ENCODE measurements at places on chromosomes 6 and 20.

DNA sequence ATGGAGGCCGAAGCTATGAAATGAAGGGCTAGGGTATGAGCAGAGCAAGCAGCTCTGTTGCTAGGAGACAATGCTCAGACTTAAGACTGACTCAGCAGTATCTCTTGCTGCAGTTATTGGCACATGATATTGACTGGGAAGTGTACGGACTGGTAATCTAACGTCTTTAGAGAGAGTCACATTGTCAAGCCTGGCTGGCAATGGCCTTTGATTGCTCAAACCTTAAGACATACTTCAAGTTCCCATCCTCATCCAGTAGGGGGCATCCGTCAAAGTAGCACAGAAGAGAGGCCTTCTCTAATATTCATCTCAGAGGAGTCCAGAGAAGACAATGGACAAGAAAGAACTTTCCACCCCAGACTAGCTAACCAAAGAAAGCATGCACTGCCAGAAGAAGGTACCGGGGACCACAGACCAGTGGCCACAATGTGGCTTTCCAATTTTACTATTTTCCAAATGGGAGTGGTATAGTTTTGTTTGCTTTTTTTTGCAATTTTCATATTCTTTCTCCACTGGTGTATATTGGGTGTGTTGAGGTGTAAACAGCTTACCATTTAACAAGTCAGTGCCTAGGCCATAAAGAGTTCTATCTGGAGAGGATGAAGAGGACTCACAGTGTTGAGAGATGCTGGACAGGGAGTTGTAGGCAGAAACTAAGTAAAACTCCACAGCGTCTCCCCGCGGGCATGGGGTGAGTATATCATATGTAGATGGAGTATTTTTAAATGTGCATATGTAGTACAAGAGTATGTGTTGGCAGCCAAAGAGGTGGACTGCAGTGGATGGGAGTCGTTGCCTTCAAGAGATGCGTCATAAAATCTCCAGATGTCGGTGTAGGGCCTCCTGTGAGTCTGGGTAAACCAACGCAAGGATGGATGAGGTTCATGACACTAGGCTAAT lies 36.7 kb downstream of the LRFN2 start:
- DNase-seq = peak; percentile 51

GRCh38 chr6:68649669-68650068 lies 14.6 kb downstream of the ADGRB3 start:
- no peak for DNase-seq

GRCh38 chr6:152734630-152735029 lies 16.0 kb upstream of the VIP start:
- DNase-seq = no peak

- no peak for DNase-seq
Measured at GRCh38 chr6:36913082-36913481, 27.3 kb downstream of the C6orf89 start.

- no peak for DNase-seq
Measured at GRCh38 chr6:43927532-43928210, 157.7 kb downstream of the VEGFA start.

DNA sequence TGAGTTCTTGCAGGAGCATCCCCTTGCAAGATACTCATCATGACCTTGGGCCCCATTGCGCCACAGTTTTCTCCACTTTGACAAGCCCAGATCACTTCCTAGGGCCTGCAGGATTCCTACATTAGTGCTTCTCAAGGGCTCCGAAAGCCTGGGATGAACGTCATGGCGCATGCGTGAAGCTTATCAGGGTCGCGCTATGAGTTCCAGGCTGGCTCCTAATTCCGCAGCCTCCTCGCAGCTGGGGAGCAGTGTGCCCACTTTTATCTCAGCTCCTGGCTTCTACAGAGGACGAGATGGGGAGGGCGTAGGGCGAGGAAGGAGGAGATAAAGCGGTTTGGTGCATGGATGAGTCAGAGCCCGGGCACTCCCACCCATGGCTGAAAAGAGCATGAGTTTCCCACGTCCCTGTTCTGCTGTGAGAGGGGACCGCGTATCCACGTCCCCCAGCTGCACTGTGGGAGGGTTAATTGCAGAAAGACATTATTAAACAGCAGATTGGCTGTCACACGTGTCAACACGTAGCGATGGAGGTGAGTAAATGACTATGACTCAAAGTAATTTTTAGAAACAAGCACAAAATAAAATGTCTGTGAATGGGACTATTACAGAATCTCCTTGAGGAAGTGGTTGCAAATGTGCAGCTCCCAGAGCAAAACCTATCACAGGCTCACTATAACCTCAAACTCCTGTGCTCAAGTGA lies 72.9 kb upstream of the DSP start:
- DNase-seq = peak; percentile 95

DNA sequence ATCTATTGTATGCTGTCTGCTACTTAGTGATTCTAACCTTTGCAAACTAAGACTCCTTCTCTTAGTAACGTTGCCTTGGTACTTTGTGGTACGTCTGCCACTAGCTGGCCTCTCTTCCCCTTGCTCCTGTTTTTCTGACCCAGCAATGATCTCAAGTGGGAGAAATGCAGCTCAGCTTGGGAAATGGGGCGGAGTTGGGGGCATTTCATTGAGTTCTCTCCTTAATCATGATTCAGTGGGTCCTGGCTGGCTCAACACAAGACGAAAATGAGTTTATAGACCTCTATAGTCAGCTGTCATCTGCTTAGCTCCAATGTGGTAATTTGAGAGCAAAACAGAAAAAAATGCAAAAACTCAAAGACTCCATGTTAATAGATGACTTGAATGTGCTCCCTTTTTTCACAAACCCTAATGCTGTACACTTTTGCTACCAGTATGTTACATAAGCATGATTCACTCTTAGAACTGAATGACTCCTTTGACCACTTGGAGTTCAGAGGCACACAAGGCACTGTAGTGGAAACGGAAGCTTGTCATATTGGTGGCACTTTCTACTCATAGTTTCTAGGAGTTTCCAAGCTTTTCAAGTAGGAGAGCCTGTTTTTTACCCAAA lies 55.3 kb upstream of the SOX4 start:
- DNase-seq = no peak

- DNase-seq = no peak
Measured at GRCh38 chr6:131258010-131258652, 122.9 kb downstream of the AKAP7 start.

DNA sequence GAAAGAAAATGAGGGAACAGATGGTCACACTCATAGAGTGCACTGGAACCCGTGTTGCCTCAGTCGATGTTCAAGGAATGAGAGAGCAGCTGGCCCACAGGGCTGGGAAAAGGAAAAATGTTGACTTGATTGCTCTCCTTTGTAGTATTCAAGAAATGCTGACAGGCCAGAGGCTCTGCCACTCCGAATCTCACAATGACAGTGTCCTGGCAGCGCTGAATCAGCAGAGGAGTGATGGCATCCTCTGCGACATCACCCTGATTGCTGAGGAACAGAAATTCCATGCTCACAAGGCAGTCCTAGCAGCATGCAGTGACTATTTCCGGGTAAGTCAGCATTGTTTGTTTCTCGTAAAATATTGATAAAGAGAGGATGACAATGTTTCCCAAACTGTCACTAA lies 51.3 kb downstream of the KLHL32 start:
- DNase-seq = no peak

DNA sequence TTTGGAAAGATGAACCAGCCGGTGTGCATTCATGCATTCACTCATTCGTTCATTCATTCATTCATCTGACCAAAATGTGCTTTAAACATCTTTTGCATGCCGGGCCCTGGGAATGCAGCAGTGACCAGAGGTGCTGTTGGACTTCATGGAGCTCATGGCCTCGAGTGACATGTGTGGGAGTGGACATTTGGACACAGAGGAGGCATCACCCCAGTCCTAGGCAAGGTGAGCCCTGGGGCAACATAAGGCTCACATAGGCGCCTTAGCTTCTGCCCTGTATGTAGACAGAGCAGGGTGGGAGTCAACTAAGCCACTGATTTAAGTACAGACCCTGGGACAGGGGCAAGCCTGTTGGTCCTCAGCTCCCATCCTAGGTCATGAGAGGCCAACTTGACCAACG lies 71.6 kb downstream of the STK35 start:
- DNase-seq = no peak

DNA sequence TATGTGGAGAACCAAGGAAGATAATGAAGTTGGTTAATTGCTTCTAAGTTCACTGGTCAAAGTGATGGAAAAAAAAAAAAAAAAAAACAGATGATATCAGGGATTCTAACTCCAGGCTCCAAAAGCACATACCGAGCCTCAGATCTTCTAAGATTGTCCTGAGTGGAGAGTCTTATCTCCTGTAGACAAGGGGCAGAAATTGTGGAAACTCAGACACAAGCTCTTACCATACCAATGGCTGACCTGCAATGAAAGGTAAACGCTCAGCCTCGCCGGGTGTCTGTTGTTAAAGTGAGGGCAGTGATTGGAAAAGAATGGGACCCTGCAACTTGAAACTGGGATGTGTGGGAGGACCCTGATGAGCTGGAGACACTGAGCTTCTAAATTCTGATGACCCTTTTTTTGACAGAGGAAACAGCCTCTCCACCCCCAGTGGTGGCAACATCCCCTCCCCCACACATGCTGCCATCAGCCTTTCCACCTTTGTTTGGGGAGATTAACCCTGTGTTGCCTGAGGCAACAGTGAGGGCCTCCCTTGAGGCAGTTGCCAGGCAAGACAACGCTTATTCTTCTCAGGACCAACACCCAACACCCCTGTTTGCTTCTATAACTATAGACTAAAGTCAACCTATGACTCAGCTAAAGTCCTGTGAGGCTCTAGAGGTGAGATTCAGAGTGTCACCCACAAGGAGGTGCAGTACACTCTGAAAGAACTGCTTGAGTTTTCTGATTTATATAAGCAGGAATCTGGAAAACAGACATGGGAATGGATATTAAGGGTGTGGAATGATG lies 154.0 kb downstream of the THBS2 start:
- DNase-seq = no peak

DNA sequence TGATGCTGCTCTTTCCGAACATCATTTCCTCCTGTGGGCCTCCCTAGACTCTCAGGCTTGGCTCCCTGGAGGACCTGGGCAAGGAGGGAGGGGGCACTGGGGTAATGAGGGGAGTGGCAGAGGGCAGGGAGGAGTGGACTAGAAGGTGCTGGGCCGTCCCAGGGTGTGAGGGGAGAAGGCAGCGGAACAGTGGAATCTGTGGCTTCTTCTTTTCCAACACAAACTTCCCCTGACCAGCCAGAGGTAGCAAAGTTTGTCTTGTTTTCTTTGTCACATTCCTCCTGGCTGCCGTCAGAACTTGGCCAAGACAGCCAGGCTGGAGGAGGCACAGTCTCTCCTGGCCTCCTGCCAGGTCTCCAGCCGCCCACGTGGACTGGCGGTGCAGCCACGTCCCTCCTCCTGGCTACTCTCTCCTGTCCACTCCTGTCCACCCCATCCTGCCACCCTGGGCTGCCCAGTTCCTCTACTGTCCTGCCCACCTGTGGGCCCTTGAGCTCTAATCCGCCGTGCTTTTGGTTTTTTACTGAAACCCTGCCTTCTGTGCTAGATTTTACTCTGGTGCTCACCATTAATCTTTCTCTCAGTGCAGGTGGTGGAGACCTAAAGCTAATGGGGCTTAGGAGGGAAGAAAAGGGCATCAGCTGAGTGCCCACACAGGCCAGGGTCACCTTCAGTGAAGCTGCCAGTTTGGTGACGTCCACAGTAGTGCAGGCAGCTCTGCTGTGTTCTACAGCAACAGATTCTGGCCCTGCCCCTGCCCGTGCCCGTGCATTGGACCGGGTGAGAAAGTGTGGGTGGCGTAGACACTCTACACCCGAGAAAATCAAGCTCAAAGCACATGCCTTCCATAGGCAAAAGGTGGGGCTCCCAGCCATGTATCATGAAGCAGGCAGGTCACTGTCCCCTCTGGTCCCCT lies 2.8 kb upstream of the CDSN start:
- DNase-seq = no peak

GRCh38 chr20:60104993-60105803 lies 147.0 kb downstream of the CDH26 start:
- no peak for DNase-seq

DNA sequence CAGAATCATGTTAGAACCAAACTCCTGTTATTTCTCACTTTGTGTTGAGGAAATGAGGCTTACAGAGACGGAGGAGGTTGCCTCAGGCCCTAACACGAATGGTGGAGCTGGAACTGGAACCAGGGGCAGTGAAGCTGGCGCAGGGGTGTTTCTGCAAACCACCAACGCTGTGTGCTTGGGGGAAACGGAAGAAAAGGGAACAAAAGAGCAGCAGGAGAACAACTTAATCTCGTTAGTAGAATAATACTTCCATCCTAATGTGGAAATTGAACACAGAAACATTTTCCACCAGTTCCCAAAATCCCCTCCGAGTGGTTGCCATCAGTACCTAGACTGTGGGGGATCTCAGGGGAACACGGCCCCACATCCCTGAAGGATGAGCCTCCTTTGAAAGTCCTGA lies 103.4 kb upstream of the FRMD1 start:
- no peak for DNase-seq

GRCh38 chr20:33370291-33370690 lies 31.0 kb downstream of the CDK5RAP1 start:
- no peak for DNase-seq

GRCh38 chr20:24779131-24779530 lies 169.9 kb upstream of the CST7 start:
- DNase-seq = no peak

DNA sequence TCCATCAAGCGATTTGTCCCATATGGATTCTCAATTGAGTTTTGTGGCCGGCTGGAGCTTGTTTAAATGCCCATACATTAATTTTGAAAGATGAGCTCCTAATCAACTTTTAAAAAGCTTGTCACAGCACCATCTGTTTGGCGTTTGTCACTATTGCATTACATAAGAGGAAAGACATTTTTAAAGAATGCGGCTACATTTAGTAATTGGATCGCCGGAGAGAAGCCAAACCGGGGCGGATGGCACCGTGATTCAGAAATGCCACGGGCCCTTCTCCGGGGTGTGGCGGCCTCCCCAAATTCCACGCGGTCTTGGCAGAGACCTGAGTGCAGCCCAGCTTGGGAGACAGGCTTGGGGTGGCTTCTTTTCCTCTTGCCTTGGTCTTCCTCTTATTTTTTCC lies 67.7 kb upstream of the ZNFX1 start:
- DNase-seq = no peak

DNA sequence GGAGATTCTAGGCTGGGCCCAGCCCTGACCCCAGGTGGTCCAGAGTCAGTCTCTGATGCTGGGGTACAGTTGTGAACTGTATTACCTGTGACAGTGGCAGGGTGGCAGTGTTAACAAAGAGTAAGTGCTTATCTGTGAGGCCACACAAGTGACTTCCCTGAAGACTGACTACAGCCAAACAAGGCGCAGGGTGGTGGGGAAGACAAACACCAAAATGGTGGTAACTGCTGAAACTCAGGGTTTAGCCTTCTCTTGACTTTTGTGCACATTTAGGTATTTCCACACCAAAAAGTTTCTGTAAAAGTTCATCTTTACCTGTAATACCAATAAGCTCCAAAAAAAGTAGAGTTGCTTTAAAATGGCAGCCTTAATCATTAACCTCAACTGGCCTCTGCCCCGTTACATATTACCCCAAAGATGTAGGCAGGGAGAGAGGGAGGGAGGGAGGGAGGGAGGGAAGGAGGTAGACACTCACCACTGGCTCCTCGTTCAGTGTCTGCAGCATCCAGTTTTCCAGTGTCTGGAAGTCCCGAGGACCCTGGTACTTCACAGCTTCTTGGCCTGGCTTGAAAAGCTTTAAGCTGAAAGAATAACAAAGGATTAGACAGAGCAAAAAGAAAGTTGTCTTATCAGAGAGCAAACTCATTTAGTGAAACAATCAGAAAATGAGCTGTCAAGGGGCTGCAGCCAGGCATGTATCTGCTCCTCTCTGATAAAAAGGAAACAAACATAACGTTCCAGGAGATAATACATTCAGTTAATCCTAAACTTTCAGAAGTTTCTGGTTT lies 11.3 kb downstream of the TXNDC5 start:
- DNase-seq = peak; percentile 19
